ENCODE measurements at places on chromosomes 11 and 22. TPM values are rescaled to one million over a fixed set of nuclear protein-coding genes. Genes with fewer than 3 reads are reported as not detected.
A peak's percentile ranks its signal among the peaks of the same experiment; 100 is the strongest.

DNA sequence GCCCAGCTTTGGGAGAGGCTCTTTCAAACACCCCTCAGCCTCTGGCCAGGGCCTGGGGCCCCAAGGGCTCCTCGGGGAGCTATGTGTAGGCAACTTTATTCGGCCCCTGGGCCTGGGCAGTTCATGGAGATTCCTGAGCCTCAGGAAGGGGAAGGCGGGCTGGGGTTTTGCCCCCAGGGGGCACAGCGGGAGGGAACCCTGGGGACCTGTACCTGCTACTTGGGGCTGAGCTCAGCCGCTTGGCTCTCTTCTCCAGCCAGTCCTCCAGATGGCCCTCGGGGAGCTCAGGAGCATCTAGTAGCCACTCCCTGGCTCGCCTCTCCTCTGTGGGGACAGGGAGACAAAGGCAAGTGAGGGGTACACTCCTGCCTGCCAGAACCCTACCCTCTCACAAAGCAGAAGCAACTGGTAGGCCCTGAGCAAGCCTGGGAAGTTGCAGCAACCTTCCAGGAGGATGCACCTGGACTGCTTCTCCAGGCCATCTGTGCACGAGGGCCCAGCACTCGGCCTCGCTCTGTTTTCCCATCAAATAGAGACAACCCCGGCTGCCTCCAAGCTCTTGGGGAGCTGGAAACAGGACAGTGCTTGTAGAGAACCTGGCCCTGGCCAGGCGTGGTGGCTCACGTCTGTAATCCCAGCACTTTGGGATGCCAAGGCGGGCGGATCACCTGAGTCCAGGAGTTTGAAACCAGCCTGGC is 18.5 kb downstream of the CABP7 start:
- no peak for DNase-seq

- no peak for DNase-seq
Observed at GRCh38 chr22:49798486-49799151, 29.1 kb downstream of the BRD1 start.

DNA sequence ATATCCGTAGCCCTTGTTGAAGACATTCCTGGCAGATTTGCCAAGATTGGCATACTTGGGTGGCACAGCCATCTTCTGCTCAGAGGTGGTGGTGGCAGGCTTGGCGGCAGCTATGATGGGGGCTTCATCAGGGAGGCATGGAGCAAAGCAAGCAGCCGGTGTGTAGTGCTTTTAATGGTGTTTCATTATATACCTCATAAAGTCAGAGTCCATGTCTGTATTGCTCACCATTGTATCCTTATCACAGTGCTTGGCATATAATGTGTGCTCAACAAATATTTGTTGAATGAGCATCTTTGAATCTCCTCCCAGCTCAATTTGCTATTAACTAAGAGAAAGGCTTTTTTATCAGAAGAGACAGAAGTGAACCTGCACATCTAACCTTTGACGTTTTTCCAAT is 7.8 kb upstream of the DNHD1 start:
- DNase-seq = no peak

DNA sequence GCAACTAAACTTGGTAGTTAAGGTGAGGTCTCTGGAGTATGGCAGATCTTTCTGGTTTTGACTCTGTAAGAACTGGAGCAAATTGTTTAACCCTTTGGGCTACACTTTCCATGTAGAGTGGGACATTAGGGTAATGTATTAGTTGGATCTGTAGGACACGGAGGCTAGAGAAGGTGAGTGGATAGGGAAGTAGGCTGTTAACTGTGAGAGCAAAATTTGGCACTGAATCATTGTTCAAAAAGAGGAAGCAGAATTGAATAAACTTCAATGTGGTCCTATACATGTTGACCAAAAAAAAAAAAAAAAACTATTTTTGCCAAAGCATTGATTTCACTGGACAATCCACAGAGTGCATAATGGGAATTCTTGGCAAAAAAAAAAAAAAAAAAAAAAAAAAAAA is 370.2 kb upstream of the CHORDC1 start:
- no peak for DNase-seq

- DNase-seq = peak; percentile 30
Observed at GRCh38 chr22:42613872-42614301, 796 bp downstream of the POLDIP3 start.

GRCh38 chr22:27046086-27046485 is 388.7 kb downstream of the MIAT start:
- DNase-seq = no peak

DNA sequence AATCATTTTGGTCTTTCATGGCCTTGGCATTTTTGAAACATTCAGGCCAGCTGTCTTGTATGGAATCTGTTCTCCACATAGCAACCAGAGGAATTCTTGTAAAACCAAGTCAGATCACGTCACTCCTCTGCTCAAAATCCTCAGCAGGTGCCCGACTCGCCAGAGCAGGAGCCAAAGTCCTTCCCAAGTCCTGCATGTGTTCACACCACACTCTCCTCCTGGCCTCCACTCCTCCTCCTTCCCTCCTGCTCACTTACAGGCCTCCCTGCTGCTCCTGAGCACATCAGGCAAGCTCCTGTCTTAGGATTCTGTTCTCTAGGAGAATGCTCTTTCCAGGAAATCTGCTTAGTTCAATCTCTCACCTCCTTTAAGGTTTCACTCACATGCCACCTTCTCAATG is 6.9 kb upstream of the PSMC3 start:
- DNase-seq = no peak

The TST gene
- total RNA-seq = 30.8 TPM

The CCT8L2 gene
- total RNA-seq = not detected

The RBMXL2 gene
- not detected for total RNA-seq

The PATE4 gene
- total RNA-seq = not detected

Measured in Daoy (cell line).